ENCODE measurements at places on chromosomes 11 and 22. TPM values are rescaled to one million over a fixed set of nuclear protein-coding genes. Genes with fewer than 3 reads are reported as not detected.

Gene SPATA19
- not detected for total RNA-seq

Gene GRAP2
- 6.9 TPM for total RNA-seq

Gene APOL1
- total RNA-seq, result 75.0 TPM

Gene SLC25A22
- 10.6 TPM for total RNA-seq

Gene MMP27
- total RNA-seq, result not detected

Gene RPS19BP1
- 50.0 TPM for total RNA-seq

Gene OR51B5
- 4.2 TPM for total RNA-seq

Gene GAS2
- total RNA-seq, result 1.6 TPM

Gene KRTAP5-10
- not detected for total RNA-seq

Gene OR8U1
- not detected for total RNA-seq

Gene INS
- not detected for total RNA-seq

Gene SOX10
- total RNA-seq, result 0.54 TPM

Gene AIFM3
- total RNA-seq, result 0.48 TPM

DNA sequence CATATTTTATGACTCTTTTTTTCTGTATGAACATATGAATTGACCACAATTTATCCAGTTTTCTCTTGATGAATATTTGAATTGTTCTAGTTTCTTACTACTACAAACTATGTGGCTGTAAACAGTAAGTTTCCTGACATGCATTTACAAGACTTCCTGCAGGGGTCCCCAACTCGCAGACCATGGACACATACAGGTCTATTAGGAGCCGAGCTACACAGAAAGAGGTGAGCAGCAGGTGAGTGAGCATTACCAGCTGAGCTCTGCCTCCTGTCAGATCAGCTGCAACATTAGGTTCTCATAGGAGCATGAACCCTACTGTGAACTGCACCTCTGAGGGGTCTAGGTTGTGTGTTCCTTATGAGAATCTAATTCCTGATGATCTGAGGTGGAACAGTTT is 379.4 kb downstream of the DYNC2H1 start:
- DNase-seq, result no peak

- DNase-seq, result no peak
Observed at GRCh38 chr22:35589071-35589755, 27.9 kb downstream of the MB start.

GRCh38 chr22:17314487-17314886 is 54.8 kb upstream of the CECR2 start:
- DNase-seq, result no peak

DNA sequence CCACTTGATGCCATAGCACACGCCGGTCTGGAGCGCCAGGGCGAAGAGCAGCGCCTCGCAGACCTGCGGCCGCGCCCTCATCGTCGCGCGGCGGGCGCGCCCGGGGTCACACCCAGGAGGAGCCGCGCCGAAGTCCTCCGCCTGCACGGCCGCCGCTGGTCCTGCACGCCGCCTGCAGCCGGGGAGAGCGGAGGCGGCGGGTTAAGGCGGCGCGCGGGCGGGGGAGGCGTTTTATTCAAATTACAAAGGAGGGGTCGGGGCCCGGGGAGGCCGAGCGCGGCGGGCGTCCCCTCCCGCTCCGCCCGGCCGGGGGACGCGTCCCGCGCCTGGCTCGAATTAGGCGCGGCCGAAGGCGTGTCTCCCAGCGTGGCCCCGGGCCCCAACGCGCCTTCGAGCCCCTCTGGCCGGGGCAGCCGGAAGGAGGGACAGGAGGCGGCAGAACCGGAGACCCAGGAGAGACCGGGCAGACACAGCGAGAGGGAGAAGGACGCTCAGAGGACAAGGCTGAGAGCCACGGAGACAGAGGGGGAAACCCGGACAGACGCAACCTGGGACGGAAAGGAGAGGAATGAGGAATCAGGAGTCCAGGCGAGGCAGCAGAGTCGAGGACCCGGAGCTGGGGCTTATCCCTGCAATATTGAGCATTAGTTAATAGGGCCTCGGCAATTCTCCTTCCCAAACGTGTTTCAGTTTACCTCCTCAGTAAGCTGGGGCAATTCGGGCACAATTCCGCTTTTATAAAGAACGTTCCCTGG is at the start of gene WNT11:
Gene WNT11 (minus strand): TSS at position 176 of the 755 bp plus-strand sequence. CDS start 95 bp downstream, at position 81.
- DNase-seq, result peak; percentile 79

GRCh38 chr22:29503811-29504372 is 23.9 kb downstream of the NEFH start:
- DNase-seq, result peak; percentile 58

DNA sequence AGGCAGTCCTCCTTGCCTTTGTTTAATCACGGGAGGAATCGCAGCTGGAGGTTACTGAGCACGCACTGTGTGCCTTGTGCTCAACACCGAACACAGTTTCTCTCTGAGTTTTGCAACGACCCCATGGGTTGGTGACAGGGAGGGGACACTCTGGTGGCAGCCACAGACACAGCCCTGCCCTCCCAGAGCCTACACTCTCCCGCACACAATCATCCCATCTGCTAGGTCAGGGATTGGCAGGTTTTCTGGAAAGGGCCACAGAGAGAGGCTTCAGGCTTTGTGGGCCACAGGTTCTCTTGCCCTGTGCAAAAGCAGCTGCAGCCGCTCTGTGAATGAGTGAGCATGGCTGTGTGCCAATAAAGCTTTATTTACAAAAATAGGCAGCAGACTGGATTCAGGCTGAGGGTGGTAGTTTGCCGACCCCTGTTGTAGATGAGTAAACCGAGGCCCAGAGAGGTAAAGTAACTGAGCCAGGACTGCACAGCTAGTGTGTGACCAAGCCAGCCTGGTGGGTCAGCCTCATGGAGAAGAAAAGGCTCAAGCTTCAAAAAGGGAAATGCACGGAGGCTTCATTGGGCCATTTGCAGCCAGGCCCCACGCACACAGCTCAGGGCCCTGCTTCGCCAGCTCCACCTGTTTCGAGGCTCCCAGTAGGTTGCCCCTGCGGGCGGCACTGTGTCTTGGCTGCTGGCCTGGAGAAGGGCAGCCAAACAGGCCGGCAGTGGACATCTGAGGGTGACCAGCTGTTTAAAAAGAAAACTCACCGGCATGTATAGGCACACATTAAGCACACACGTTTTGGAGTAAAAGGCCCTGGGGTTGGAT is 16.3 kb downstream of the LTO1 start:
- peak; percentile 44 for DNase-seq

DNA sequence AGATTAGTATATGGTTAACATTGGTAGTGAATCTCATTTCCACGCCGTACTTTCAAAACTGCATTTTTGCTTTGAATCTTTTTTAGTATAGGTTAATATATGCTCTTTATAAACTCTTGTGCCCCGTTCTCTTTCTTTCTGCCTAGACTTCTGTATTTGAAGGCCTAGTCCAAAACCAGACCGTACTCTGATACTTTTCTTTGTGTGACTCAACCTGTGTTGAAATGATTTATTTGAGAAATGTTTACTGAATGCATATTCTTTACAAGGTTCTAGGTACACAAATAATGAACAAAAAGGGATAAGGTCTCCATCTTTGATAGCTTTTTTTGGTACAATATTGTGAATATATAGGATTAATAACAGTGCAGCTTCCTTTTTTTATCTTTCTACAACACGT is 68.3 kb downstream of the HIPK3 start:
- no peak for DNase-seq

GRCh38 chr11:1569251-1569780 is 2.8 kb downstream of the DUSP8 start:
- DNase-seq, result no peak

GRCh38 chr22:21712751-21713427 is 22.7 kb downstream of the YPEL1 start:
- DNase-seq, result peak; percentile 90

DNA sequence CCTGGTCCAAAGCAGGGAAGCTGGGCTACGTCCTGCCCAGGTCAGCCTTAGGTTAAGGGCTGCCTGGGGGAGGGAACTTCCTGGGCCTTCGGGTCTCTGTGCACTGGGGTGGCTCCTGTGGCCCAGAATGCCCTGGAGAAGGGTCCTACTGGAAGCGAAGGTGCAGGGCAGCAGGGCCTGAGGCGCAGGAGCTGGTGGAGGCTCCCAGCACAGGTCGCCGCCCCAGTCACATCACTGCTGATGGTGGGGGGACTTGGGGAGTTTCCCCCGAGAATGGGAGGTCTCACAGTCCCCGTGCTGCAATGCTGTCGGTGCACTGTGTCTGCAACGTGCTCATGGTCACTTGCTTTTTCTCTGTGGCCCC is 815 bp upstream of the SMIM38 start:
- DNase-seq, result no peak

DNA sequence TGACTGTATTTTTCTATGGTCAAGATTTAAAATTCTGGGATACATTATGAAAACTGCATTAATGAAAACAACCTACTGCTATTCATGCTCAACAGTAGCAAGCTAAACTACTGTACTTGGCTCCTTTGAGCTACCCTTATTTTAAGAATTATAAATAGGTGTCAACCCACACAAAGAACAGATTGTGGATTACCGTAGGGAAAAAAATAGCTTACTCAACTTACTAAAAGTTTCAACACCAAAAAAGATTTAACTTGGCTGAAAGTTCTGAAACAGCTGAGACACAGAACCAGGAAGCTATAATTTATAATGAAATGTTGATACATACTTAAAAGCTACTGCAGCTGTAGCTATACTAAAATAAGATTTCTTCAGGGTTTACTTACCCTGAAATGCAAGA is 10.1 kb downstream of the LIN7C start:
- peak; percentile 87 for DNase-seq

GRCh38 chr11:72436661-72437060 is 2.3 kb upstream of the CLPB start:
- no peak for DNase-seq

- DNase-seq, result no peak
Observed at GRCh38 chr11:65806979-65807378, 20.1 kb downstream of the OVOL1 start.

GRCh38 chr11:120784566-120785251 is 239.2 kb upstream of the TBCEL start:
- no peak for DNase-seq

DNA sequence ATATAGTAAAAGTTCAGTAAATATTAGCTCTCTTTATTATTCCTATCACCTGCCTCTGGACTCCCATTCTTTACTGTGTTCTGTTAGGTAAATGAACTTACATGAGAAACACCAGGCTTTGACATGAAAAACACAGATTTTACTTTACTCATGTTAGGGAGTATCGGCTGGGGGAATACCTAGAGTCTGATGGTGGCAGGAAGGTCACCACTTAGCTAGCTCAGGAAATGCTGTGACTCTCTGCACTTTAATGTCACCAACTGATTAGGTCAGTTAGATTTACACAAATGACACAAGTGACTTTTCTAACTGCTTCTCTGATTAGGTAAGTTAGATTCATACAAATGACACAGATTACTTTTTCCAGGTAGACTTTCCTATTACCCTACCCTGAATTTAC is 225.1 kb downstream of the SWAP70 start:
- no peak for DNase-seq

- DNase-seq, result peak; percentile 75
Observed at GRCh38 chr11:32333320-32333991, 101.9 kb downstream of the WT1 start.

GRCh38 chr11:44963136-44963535 is 12.5 kb upstream of the TP53I11 start:
- DNase-seq, result no peak

GRCh38 chr11:121449123-121449522 is 3.0 kb upstream of the SORL1 start:
- DNase-seq, result no peak

DNA sequence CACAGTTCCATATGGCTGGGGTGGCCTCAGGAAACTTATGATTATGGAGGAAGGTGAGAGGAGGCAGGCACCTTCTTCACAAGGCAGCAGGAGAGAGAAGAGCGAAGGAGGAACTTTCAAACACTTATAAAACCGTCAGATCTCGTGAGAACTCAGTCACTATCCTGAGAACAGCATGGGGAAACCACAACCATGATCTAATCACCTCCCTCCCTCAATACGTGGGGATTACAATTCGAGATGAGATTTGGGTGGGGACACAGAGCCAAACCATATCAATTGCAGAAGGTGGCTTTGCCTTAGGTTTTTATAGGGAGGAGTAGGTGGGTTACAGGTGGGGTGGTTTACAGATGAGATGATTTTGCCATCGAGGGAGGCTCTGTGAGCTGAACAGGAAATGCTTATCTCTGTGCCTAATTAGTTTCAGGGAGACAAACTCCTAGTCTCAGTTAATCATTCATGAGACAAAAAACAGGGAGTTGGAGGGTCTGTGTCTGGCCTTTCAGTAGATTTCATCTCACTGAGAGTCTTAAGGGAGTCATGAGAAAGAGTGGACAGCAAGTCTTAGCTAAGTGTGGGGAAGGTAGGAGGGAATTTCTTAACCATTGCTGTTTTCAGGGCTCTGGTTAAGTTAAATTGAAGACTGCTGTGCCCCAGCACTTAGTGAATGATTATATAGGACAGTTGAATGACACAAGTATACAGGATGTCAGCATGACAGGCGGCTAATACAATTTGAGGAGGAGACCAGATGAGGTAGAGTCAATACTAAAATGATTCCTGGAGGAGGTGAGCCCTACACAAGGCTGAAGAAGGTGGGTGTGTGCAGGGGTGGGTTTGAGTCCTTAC is 47.7 kb downstream of the CWC15 start:
- no peak for DNase-seq

- DNase-seq, result no peak
Observed at GRCh38 chr11:132439711-132440255, 1069.4 kb downstream of the NTM start.

GRCh38 chr11:69463995-69464960 is 17.2 kb upstream of the LINC01488 start:
- no peak for DNase-seq

DNA sequence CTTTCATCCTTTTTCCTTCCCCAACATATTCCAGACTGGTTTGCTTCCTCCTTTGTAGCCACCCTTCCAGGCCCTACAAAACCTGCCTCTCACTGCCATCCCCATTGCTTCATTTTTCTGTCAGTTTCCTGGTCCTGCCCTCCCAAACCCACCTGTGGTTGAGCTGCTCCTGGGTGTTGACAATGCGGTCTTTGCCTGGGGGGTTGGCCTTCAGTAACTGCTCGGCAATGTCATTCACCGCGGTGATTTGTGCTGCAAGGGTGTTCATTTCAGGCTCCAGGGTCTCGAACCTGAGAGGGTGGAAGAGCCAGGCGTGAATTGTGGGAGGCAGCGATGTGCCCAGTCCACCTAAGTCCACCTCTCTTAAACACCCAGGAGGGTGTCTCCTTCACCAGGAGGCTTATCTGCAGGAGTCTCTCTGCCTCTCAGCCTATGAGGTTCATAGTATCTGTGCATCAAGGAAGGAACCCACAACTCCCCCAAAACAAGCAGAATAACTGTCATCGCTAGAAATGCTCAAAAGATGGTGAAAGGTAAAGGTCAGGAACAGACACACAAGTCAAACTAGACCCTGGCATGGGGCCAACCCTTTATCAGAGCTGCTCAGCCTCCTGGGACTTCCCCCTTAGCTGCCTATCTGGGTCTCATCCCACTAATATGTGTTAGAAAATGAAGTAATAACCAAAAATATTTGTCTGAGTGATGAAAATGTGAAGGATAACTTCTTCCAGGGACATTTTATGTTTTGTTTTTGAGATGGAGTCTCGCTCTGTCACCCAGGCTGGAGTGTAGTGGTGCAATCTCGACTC is 23.9 kb upstream of the RBM4B start:
- no peak for DNase-seq

DNA sequence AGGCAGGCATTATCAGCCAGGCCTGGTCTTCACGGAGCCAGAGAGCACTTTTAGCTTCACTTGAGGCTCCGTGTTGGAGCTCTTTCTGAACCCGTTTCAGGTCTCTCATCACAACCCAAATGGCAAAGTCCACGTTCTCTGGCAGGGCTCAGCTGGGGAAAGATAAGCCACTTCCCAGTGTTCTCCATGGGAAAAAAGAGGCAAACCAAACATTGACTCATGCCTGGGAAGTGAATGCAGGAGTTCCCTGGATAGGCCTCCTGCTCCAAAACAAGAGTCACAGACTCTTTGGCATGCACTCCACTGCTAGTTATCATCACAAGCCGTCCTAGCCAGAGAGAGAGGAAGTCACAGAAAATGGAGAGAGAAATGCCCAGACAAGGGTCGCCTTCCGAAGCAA is 11.6 kb downstream of the OPCML start:
- no peak for DNase-seq
